ENCODE measurements at places on chromosomes 12 and 14.
A peak's percentile ranks its signal among the peaks of the same experiment; 100 is the strongest.

GRCh38 chr14:103688906-103689902 is 26.0 kb downstream of the XRCC3 start:
- no peak for DNase-seq

DNA sequence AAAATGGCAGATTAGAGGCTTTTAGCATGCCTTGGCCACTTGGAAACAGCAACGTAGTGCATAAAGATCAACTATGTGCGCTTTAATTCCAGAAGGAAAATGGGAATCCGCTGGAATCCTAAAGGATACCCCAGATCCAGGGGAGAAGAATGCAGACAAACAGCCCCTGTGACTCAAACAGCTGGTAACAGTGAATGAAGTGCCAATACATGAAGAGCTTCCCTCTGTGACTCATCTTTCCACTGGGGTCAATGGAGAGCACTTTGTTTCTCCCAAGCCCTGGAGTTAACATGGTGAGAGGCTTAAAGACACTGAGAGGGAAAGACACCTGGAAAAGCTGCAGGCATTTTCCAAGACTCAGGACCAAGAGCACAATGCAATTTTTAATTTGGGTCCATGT is 263.1 kb downstream of the CEP128 start:
- no peak for DNase-seq

DNA sequence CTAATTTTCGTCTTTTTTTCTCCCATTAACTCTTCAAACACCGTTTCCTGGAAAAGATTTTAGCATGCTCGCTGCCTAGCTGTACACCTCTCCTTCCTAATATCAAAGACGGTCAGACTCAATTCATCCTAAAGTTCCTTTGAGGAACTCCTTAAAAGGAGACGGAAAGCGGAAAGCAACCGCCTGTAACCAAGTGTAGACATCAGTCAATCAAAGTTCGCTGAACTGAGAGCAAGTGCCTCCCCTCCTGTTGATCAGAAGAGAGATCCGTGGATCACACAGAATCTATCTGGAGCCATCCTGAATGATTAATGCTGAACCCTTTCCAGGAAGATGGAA is 412 bp upstream of the TEP1 start:
- no peak for DNase-seq

GRCh38 chr12:58917699-58918468 is 2.4 kb downstream of the LRIG3 start:
- DNase-seq, result no peak

GRCh38 chr12:26789731-26790644 is 43.0 kb downstream of the ITPR2 start:
- no peak for DNase-seq

DNA sequence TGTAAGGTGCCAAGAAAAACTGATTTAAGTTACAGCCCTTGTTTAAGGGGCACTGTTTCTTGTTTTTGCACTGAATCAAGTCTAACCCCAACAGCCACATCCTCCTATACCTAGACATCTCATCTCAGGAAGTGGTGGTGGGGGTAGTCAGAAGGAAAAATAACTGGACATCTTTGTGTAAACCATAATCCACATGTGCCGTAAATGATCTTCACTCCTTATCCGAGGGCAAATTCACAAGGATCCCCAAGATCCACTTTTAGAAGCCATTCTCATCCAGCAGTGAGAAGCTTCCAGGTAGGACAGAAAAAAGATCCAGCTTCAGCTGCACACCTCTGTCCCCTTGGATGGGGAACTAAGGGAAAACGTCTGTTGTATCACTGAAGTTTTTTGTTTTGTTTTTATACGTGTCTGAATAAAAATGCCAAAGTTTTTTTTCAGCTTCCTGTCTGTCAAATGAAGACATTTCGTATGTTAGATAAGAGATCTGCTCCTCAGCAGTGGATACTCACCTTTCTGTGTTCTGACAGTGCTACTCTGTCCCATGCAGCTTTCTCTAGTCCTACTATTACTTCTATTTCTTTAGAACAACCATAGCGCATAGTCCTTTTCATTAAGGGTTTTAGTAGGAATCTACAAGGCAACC is 1.2 kb upstream of the PA2G4 start:
- no peak for DNase-seq

DNA sequence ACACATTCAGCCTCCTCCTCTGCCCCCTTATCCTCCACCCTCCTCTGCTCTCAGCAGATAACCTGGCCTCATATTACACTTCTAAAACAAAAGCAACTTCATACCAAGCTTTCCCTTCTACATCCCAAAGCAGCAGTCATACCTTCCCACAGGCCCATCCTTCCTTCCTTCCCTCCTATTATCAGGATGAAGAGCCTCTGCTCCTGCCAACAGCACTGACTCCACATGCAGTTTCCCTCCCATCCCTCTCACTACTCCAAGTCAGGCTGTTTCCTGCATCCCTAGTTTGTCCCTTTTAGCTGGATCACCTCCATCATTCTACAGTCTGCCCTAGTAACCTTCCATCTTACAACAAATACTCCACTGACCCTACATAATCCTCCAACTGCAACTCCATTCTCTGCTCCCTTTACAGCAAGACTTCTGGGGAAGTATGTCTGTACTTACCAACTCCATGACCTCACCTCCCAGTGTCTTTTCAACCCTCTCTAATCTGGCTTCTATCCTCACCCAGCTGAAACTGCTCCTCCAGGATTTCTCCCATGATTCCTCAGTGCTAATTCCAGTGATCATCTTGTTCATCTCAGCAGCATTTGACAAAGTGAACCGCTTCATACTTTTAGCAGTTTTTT is 4.9 kb upstream of the YEATS4 start:
- DNase-seq, result no peak

DNA sequence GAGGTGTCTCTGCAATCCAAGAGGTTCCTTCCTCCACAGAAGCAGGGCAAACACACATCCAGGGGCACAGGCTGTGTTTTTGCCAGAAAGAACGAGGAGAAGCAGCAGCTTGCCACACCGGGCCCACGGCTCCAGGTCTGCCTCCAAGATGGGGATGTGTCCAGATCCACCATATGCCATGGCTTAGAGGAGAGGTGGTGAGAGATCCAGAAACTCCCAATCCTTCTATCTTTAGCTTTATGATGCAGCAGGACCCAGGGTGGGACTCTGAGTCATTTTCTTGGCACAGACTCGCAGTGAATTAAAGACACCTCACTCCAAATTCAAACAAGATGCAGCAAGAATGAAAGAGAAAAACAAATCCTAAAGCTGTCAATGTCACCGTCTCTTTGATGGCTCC is 481.4 kb upstream of the TMEM132C start:
- no peak for DNase-seq

DNA sequence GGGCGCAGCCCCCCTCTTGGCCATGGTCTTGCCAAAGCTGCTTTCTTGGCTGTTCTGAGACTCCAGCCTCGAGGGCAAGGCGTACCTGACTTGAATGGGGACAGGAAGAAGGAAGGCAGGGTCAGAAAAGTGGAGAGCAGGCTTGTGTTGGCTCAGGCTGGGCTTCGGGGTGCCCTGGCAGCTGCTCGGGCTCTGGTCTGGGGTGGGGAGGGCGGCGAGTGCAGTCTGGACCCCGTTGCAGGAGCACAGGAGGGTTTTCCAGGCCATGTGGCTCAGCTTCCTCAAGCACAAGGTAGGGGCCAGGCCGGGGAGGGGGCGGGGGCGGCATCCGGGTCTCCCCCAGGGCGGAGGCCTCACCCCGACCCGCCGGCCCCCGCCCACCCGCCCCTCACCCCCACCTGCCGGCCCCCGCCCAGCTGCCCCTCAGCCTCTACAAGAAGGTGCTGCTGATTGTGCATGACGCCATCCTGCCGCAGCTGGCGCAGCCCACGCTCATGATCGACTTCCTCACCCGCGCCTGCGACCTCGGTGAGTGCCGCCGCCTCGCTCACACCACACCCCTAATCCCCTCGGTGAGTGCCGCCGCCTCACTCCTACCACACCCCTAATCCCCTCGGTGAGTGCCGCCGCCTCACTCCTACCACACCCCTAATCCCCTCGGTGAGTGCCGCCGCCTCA is 4.2 kb downstream of the NOC4L start:
- DNase-seq, result no peak

DNA sequence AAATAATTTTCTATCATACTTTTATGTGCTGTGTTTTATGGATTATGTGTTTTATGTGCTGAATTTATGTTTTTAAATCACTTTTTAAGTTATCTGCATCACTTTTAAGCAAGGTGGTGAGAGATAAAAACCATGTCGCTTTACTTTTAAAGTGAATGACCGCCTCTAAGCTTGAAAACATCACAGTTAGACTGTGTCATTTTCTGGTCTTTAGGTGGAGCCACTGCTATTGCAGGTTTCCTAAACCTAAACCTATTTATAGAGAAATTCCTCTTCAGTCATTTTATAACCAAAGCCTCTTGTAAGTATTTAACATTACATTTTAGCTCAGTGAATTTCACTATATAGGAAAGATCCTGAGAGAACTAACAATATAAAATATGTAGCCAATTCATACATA is 21.0 kb upstream of the MDM2 start:
- no peak for DNase-seq

- no peak for DNase-seq
These were observed 380.1 kb upstream of the KITLG start for GRCh38 chr12:88960213-88960878.

- no peak for DNase-seq
These were observed 12.2 kb downstream of the SCYL2 start for GRCh38 chr12:100279159-100279558.

GRCh38 chr12:52184813-52185212 is 7.0 kb downstream of the KRT80 start:
- no peak for DNase-seq

- no peak for DNase-seq
These were observed 778 bp downstream of the SLC8B1 start for GRCh38 chr12:113333877-113334785.

DNA sequence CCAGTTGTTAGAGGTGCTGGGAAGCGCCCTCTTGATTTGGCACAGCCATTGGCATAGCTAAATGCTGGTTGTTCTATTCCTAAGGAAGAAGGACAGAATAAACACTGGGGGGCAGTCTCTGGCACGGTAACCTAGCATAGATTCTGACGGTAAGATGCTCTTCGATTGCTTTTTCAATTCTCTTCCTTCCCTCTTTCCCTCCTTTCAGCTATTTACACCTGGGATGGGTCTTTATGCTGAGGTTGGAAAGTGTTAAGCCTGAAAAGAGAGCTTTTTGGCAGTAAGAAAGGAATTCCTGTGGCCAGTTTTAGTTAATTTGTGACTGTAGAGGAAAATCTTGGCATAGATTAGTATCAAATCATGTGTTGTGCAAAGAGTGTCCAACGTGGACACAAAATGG is 162.8 kb downstream of the SNAPC1 start:
- no peak for DNase-seq

- DNase-seq, result no peak
These were observed 15.5 kb upstream of the TMEM233 start for GRCh38 chr12:119578112-119578511.

GRCh38 chr14:31206536-31207286 is 882 bp downstream of the HECTD1 start:
- DNase-seq, result peak; percentile 48

GRCh38 chr12:13171921-13172859 is 24.3 kb upstream of the EMP1 start:
- DNase-seq, result no peak
